RPMI8226 (cell line): ENCODE measurements at places on chromosomes 2 and 18.

GRCh38 chr2:205947621-205948495 lies 138.1 kb downstream of the INO80D start:
- DNase-seq, result peak; percentile 64

- peak; percentile 34 for DNase-seq
Observed at GRCh38 chr2:10909050-10909995, 2.4 kb upstream of the KCNF1 start.

- DNase-seq, result no peak
Observed at GRCh38 chr2:143480601-143481236, 351.5 kb downstream of the ARHGAP15 start.

DNA sequence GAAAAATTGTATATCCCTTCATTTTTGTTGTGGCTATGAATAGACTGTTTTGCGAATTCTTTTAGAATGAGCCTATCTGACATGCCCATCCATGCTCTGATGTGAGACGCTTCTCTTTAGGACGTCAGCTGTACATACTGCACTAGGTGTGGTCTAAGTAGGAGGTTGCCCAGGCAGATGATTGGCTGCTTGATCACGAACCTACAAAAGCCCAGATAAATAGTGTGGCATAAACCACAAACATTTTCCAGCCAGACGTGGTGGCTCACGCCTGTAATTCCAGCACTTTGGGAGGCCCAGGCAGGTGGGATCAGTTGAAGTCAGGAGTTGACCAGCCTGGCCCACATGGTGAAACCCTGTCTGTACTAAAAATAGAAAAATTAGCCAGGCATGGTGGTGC lies 251.8 kb downstream of the AGAP1 start:
- no peak for DNase-seq

DNA sequence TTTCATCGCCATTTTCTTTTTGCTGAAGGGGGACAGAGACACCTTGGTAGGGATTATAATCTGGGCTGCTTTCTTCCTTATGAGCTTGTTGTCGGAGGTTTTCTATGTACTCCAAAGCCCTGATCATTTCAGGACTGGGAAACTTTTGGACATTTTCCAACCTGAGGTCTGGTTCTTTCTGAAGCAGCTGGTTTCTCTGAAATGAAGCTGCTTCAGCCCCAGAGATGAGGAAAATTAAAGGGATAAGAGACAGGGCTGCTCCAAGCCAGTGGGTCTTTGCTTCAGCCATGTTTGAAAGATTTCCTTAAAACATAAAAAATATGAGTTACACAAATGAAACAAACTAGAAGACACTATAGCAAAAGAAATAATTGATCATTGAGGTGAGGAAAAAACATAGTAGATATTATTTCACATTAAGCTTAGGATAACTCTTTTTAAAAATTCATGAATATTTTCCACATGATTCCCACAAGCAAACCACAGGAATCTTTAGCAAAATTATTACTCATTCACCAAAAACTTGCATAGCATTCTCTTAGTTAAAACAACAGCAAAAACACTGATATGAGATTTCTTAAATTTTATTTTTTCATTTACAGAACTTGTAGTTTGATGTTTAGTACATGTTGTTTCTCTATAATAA lies 3.0 kb downstream of the SCG2 start:
- DNase-seq, result no peak

DNA sequence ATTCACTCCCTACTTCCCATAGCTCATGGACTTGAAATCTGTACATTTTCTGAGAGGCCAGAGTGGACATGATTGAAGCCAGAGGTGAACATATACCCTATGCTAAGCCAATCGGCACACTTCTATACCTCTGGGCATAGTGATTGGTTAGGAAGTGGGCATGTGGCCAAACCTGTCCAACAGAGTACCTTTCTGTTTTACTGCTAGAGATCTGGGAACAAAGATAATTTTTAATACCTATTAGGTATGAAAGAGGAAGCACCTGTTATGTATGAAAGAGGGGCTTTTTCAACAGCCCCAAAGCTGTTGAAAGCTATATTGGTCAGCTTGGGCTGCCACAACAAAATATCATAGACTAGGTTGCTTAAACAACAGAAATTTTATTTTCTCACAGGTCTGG lies 27.7 kb downstream of the METTL8 start:
- DNase-seq, result peak; percentile 77

DNA sequence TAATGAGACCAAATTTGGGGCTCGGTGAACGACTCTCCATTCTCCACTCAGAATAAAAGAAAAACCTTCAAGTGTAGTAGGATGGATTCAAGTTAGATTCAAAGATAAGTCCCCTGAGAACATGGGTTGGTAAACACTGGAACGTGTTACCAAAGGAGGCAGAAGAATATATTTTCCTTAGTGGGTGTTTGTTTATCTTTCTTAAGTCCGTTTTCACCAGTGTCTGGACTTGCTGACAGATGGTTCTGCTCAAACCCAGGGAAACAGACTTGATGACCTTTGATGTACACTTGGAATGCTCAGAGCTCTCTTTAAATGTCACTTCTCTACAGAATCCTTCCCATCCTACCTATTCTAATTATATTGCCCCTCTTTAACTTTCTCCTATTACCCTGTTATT lies 310.3 kb upstream of the ZNF521 start:
- no peak for DNase-seq

- no peak for DNase-seq
Observed at GRCh38 chr2:118849226-118850167, 2.0 kb upstream of the EN1 start.

DNA sequence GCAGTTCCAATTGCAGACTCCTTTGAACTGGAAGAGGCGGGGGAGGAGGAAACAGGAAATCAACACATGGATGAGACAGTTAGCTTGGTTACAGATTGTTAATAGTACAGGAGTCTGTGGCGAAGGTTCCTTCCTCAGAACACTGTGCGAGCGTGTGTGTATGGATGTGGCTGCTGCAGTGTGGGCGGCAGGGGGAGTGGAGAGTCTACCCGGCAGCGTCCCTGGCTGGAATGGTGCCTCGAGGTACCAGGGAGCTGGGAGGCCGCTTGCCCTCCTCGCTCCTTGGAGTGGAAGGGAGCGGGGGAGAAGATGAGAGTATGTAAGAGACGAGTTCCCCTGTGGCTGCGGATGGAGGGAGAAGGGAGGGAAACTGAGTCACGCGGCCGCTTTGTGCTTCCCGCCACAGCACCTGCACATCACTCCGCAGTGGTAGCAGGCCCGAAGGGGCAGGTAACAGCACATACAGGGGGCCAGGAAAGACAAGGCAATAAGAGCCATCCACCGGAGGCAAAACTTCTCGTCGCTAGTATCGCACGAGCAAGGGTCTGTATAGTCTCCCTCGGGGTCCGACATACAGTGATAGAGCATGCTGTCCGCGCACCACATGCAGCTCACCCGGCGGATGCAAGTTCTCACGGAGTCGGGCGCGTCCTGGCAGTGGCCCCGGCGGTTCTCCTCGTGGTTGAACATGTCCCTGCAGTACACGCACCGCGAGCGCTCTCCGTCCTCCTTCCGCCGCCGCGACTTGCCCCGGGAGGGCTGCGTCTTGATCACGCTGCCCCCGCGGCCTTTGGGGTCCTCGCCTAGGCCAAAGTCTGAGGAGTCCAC lies 85.7 kb downstream of the ACTR2 start:
- no peak for DNase-seq
